ENCODE measurements at places on chromosomes 2 and 18.

- DNase-seq: no peak
Measured at GRCh38 chr2:117086174-117086942, 728.1 kb upstream of the DDX18 start.

- no peak for DNase-seq
Measured at GRCh38 chr2:239776436-239777005, 248.6 kb downstream of the NDUFA10 start.

DNA sequence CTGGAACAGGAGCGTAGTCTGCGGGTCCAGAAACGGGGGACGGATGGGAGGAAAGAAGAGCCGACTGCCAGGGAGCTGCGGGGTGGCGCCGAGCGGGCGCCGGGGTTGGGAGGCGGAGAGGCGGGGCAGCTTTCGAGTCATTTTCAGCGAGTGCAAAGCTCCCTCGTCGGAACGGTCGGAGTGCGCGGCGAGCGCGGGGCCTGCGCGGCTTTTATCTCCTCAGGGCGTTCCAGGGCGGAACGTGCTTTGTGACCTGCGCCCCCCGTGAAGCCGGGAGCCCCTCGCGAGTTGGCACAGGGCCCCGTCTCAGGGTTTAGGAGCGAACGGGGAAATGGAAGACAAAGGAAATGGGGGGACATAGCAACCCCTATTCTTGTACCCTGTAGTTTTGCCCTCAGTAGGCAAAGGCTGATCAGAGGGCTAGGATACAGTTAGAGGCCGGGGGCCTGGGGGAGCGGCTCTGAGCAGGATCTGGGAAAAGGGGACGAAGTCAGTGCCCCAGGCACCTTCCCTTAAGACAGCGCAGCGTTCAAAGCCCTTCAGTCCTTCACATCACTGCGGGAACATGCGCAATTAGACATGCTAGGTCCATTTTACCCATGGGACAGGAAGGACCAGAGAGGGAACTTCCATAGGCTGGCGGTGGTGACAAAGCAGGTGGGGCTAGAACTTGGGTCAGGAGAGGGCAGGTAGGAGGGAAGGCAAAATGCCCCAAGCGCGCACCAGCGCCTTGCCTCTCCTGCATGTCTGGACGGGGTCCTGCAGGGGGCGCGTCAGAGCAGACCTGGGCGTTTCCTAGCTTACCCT, 60.1 kb upstream of the IL1RL1 start:
- DNase-seq: peak; percentile 83

DNA sequence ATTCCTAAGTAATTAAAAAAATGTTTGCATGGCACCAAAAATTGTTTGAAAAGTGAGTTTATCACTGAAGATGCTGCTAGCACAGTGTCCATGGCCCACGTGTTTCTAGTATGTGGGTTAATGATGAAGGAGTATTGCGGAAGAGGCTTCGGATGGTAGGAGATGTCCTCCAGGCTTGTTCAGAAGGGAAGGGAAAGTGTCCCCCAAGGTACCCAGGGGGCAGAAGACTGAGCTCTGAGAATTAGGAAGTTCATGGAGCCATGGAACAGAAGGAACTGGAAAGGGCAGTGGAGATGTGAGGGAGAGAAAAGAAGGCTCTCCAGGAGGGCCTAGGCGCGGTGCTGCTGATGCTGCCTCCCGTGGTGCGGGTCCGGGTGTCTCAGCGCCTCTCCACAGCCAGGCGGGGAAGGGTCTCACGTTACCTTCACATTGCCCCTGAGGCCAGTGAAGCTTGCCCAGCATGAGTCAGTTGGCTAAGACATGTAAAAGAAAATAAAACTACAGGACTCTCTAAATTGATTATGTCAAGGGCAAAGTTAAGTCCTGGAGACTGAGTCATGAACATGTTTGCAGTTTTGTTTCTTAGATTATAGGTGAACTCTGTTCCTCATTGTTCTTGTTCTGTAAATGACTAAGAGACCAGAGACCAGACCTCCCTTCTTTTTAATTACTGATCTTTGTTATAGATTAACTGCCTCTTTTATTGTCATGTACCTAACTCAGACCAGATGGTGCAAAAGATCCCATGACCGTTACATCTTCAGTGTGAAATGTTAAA, 89.0 kb downstream of the MTCL1 start:
- DNase-seq: no peak

GRCh38 chr2:193583638-193584400, 1389.1 kb upstream of the TMEFF2 start:
- DNase-seq: no peak

- DNase-seq: no peak
Measured at GRCh38 chr2:50765590-50765989, 266.3 kb downstream of the NRXN1 start.

- DNase-seq: no peak
Measured at GRCh38 chr2:170144761-170145160, 33.2 kb upstream of the MYO3B start.

DNA sequence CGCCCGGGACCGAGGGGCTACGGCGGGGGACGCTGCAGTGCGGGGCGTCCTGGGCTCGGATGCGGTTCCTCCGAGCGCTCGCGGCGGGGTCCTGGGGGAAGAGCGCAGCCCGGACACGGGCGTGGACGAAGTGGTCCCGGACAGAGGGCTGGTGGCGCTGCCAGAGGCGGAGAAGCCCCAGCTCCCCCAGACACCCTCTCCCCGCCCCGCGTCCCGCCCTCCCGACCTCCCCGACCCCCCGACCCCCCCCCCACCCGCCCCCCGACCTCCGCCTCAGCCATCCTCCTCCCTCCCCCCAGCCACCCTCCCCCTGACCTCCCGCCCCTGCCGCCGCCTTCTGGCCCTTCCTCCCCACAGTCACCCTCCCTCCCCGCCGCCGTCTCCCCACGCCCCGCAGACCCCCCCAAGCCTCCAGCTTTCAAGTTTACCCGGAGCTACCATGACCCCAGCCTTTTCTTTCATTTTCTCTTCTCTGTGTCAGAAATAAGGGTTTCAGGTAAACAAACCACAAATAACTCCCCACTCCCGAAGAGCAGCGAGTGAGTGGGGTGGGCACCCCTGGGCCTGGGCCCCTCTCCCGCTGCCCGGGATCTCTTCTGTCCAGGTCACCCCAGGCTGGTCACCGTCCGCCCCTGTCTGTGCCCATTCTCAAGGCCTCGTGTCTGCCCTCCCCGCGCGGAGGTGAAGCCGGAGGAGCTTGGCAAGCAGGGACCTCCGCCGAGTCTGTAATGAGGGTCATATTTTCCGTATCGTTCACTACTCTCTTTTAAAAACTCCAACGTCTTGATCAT, 5.1 kb downstream of the NFATC1 start:
- peak; percentile 61 for DNase-seq

DNA sequence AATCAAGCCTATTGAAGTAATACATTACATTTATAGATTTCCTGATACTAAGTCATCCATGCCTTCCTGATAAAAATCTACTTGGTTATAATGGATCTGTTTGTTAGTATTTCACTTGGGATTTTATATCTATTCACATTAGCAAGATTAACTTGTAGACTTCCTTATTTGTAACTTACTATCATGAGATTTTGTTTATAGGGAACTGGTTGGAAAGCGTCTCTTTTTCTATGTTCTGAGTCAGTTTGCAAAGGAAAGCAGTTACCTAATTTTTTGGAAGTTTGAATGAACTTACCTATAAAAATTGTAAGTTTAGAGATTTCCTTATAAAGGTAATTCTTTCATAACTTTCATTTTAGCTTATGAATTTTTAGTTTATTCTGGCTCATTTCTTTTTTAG, 141.4 kb downstream of the SMAD7 start:
- DNase-seq: no peak

- peak; percentile 18 for DNase-seq
Measured at GRCh38 chr2:240125742-240126141, 10.4 kb downstream of the COPS9 start.

- DNase-seq: no peak
Measured at GRCh38 chr18:35043207-35043606, 2.0 kb downstream of the MAPRE2 start.

All from stimulated activated CD8-positive, alpha-beta memory T cell treated with anti-CD3 and anti-CD28 coated beads, Interleukin-4, amount 100 ng/mL, for 48 hours (primary cell).